ENCODE measurements at places on chromosomes 5 and 9.

GRCh38 chr5:54281960-54282692 lies 28.2 kb downstream of the ARL15 start:
- no peak overlapping the region for H3K27ac ChIP-seq
- DNase-seq, result no peak
- H3K36me3 ChIP-seq, result no peaks in the 10 kb centered on the region
- no peaks in the 10 kb centered on the region for H3K27me3 ChIP-seq
- H3K4me3 ChIP-seq, result no peak overlapping the region

- no peak for DNase-seq
- no peak overlapping the region for H3K27ac ChIP-seq
- H3K4me3 ChIP-seq, result no peak overlapping the region
- no peaks in the 10 kb centered on the region for H3K27me3 ChIP-seq
- H3K36me3 ChIP-seq, result peaks cover 69% of the 10 kb centered on the region
- no peaks in the 10 kb centered on the region for H3K4me1 ChIP-seq
Measured at GRCh38 chr9:131441441-131441840, 47.6 kb downstream of the PRRC2B start.

- H3K36me3 ChIP-seq, result peaks cover 20% of the 10 kb centered on the region
- no peak for DNase-seq
- H3K4me3 ChIP-seq, result no peak overlapping the region
- no peaks in the 10 kb centered on the region for H3K27me3 ChIP-seq
Measured at GRCh38 chr9:110155751-110156150, 52.2 kb downstream of the C9orf152 start.

- H3K27me3 ChIP-seq, result no peaks in the 10 kb centered on the region
- peak overlapping the region; percentile 67 for H3K27ac ChIP-seq
- DNase-seq, result peak; percentile 90
- peaks cover 23% of the 10 kb centered on the region for H3K4me1 ChIP-seq
- no peak overlapping the region for H3K4me3 ChIP-seq
Measured at GRCh38 chr9:16337322-16338029, 533.0 kb downstream of the BNC2 start.

GRCh38 chr5:51326844-51327243 lies 56.4 kb upstream of the ISL1 start:
- no peaks in the 10 kb centered on the region for H3K27me3 ChIP-seq
- no peaks in the 10 kb centered on the region for H3K36me3 ChIP-seq
- H3K4me1 ChIP-seq, result no peaks in the 10 kb centered on the region
- no peak overlapping the region for H3K27ac ChIP-seq
- DNase-seq, result no peak
- no peak overlapping the region for H3K4me3 ChIP-seq

DNA sequence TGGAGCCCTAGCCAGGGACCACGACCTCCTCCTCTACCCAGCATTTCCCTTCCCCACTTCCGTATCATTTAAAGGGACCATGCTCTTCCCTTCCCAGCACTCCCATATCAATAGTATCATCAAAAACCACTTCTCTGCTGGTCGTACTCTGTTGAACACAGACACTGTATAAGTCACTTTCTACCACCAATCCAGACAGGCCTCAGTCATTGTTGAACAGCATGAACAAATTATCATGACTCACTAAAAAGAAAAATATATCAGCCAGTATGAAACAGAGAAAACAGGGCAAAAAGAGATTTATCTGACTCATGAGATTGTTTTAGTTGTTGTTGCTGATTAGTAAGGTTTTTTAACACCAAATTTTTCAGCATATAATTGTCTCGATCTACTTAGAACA lies 89.8 kb downstream of the CDKN2A start:
- H3K27me3 ChIP-seq, result no peaks in the 10 kb centered on the region
- H3K27ac ChIP-seq, result no peak overlapping the region
- H3K4me1 ChIP-seq, result no peaks in the 10 kb centered on the region

DNA sequence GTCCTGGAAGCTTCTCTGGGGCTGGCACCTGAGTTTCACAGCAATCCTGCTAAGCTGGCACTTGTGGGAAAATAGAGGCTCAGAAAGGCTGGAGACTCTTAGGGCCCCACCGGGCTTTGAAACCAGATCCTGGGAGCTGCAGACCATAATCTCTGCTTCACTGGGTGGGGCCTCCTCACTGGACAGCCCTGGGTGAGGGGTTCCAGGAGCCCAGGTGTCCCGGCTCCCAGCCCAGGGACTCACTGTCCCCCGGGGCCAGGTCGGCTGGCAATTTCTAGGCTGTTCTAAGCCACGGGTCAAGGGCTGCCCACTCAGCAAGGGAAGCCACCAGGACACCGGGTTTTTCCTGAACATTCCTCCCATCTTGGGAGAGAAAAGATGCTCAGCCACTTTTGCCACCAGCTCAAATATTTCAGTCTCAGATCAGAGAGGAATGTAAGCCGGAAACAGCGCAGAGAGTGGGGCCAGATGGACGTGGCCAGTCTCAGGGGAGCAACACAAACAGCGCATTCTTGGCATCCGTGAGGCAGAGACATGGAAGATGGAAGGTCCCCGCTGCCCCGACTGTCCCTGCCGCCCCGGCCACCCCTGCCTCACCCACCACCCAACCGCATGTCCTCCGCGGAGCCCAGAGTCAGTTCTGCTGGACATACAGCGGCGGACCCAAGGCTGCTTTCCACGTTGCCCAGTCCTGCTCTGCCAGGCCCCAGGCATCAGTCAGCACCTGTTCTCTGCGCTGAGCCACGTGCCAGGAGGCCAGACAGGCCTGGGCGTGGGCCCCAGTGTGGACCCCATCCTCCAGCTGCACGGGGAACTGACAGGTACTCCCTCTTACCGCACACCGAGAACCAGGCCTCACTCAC lies 72.6 kb downstream of the VAV2 start:
- H3K4me1 ChIP-seq, result no peaks in the 10 kb centered on the region
- peaks cover 14% of the 10 kb centered on the region for H3K36me3 ChIP-seq
- H3K27ac ChIP-seq, result no peak overlapping the region
- no peaks in the 10 kb centered on the region for H3K27me3 ChIP-seq

DNA sequence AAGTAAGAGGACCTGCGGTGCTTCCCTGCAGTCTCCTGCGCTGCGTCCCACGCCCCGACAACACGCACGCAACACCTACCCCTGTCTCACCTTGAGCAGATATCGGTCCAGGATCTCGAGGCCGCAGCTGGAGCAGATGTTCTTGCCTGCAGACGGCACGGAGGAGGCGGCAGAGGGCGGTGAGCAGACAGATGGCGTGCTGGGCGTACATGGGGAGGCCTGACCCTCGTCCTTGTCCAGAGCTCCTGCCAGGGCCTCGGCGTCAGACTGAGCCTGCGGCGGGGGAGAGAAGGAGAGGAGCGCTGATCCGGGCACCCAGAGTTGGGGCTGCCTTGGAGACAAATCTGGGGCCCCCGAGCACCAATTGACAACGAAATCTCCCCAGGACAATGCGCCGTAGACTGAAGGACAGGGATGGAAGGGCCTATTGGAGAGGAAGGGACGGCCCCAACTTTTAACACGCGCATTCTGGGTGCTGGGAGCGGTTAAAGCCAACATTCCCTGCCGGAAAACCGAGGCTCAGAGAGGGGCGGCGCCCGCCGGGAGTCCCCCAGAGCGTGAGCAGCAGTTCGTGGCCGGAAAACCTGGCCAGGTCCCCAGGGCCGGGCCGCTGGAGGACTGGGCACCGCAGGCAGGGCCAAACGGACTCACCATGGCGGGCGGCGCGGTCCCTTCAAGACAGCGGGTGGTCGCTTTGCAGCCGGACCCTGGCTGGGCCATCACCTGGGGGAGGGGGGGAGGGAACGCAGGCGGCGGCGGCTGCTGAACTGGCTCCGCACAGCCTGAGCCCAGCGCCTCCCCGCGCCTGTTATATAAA lies 1.8 kb downstream of the LHX6 start:
- H3K27me3 ChIP-seq, result peaks cover 98% of the 10 kb centered on the region
- H3K36me3 ChIP-seq, result no peaks in the 10 kb centered on the region
- H3K27ac ChIP-seq, result no peak overlapping the region
- H3K4me1 ChIP-seq, result peaks cover 9% of the 10 kb centered on the region
- DNase-seq, result no peak
- no peak overlapping the region for H3K4me3 ChIP-seq

- no peaks in the 10 kb centered on the region for H3K4me1 ChIP-seq
- no peak for DNase-seq
- no peak overlapping the region for H3K27ac ChIP-seq
- H3K36me3 ChIP-seq, result no peaks in the 10 kb centered on the region
- no peak overlapping the region for H3K4me3 ChIP-seq
- no peaks in the 10 kb centered on the region for H3K27me3 ChIP-seq
Measured at GRCh38 chr5:67431191-67431590, 234.6 kb upstream of the CD180 start.

DNA sequence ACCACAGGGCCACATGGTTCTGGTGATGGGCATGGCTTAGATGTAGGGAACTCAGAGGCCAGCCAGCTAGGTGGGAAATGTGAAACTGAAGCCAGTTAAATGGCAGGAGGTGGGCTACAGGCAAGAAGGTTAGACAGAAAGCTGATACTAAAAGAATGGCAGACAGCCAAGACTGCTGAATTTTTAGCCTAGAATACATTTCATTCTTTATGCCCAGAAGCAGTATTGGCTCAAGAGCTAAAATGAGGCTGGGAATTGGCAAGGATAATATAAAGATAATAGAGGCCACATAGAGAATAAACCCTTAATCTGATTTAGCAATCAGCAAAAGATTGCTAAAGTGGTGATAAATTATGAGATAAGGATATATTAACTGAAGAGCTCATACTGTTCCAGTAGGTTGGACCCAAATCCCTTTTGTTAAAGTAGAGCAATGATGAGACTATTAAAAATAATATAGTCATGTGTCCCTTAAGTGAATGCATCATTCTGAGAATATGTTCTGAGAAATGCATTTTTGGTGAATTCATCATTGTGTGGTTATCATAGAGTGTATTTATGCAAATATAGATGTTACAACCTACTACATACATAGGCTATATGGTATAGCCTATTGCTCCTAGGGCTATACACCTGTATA lies 234.3 kb downstream of the CHSY3 start:
- no peaks in the 10 kb centered on the region for H3K36me3 ChIP-seq
- H3K4me1 ChIP-seq, result peaks cover 12% of the 10 kb centered on the region
- H3K4me3 ChIP-seq, result no peak overlapping the region
- no peak overlapping the region for H3K27ac ChIP-seq

DNA sequence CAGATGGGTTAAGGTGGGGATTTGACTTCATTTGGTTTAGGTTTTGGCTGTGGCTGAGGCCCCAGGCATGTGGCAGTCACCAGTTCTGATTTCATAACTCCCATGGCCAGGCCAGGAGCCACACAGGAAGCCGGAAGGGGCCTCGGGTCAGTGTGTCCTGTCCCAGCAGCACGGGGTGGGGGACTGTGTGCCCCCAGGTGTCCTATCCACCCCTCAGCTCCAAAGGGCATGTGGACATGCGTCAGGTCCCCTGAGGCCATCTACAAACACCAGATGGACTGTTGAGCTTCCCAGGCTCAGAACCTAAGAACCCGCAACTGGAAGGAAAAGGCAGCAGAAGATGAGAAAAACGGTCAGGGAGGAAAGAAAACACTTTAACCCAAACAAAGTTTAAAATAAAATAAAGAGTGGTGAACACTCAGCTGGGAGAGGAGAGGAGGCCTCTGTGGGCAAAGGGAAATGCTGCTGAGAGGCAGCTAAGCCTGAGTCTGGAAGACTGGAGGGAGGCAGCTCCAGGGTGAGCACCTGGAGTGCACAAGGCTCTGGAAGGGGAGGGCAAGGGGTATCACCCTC lies 260.8 kb downstream of the AUH start:
- no peaks in the 10 kb centered on the region for H3K36me3 ChIP-seq
- no peak overlapping the region for H3K27ac ChIP-seq
- peaks cover 21% of the 10 kb centered on the region for H3K4me1 ChIP-seq
- DNase-seq, result no peak
- peaks cover 9% of the 10 kb centered on the region for H3K27me3 ChIP-seq
- H3K4me3 ChIP-seq, result no peak overlapping the region

GRCh38 chr9:126615791-126616447 lies 2.2 kb downstream of the LMX1B start:
- H3K4me3 ChIP-seq, result no peak overlapping the region
- no peak overlapping the region for H3K27ac ChIP-seq
- peaks cover 9% of the 10 kb centered on the region for H3K4me1 ChIP-seq
- H3K36me3 ChIP-seq, result no peaks in the 10 kb centered on the region
- DNase-seq, result no peak
- peaks cover 43% of the 10 kb centered on the region for H3K27me3 ChIP-seq

DNA sequence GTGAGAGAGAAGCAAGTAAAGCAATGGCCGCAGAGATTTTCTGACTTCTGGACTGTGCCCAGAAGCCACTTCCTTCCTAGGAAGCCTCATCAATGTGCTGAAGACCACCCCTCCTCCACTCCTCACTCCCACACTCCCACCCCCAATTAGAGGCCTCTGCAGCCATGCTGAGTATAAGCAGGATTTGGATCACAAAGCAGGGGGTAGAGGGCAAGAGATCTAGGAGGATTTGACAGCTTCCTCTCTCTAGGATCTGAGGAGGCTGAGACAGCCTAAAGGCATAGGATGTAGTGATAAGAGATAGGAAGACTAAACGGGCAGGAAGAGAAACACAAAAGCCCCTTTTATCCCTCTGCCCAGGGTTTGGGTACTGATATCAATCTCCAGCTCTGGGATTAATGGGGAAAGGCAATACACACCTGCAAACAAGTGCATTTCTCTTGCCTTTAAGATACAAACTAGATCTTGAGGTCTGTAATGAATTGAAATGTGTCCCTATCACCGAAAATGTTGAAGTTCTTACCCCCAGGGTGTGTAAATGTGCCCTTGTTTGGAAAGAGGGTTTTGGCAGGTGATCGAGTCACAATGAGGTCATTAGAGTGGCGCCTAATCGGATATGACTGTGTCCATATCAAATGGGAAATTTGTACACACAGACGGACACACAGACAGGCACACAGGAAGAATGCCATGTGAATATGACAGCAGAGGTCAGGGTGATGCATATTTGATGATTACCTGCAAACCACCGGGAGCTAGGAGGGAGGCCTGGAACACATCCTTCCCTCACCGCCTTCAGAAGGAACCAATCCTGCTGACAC lies 28.5 kb downstream of the KCNV2 start:
- H3K27me3 ChIP-seq, result no peaks in the 10 kb centered on the region
- no peak overlapping the region for H3K4me3 ChIP-seq
- peaks cover 3% of the 10 kb centered on the region for H3K36me3 ChIP-seq
- DNase-seq, result no peak
- no peaks in the 10 kb centered on the region for H3K4me1 ChIP-seq

- peaks cover 5% of the 10 kb centered on the region for H3K4me1 ChIP-seq
- no peaks in the 10 kb centered on the region for H3K27me3 ChIP-seq
- H3K4me3 ChIP-seq, result no peak overlapping the region
- peaks cover 34% of the 10 kb centered on the region for H3K36me3 ChIP-seq
- no peak for DNase-seq
Measured at GRCh38 chr5:14373685-14374084, 207.9 kb upstream of the OTULINL start.

DNA sequence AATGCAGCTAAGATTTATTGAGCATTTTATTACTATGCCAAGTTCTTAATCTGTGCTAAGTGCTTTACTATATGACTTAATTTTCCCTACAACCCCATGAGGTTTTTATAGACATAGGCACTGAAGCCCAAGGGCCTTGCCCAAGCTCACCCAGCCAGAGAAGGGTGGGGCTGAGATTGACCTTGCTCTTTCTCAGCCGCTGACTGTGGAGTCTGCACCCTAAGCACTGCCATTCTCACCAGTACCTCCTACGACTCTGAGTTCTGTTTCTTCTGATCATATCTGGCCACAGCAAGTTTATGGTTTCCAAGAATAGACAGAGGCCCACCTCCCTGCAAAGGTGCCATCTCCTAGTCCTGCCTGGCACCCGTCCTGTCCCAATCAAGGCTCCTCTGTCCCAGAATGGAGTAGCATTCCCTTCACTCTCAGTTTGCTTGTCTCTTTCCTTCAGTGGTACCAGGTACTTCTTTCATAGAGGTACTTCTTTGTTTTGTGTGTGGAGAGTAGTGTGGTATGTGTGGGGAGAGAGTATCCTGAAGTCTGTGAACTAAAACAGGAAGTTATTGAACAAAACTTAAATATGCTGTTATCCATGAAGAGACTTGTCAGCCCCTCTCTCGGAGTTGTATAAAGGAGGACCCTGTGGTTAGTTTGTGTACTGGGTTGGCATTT lies 42.6 kb downstream of the CSF1R start:
- H3K4me3 ChIP-seq, result no peak overlapping the region
- DNase-seq, result no peak
- H3K27ac ChIP-seq, result peak overlapping the region; percentile 32
- H3K27me3 ChIP-seq, result no peaks in the 10 kb centered on the region
